ENCODE measurements at places on chromosomes 12 and 14.

- no peak for DNase-seq
Measured at GRCh38 chr14:48738186-48738925, 847.8 kb downstream of the RPS29 start.

- no peak for DNase-seq
Measured at GRCh38 chr12:80242321-80242720, 143.0 kb downstream of the OTOGL start.

DNA sequence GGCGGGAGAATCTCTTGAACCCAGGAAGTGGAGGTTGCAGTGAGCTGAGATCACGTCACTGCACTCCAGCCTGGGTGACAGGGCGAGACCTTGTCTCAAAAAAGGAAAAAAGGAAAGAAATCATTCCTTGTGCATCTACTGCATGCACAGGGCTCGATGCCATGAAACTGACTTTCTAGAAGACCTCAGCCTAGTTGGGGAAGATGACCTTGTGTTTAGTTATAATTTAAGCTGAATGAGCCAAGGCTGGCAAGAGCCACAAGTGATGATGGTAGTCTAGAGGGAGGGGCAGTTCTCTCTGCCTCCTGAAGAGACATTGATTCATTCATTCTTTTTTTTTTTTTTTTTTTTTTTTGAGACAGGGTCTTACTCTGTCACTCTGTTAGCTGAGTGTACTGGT lies 24.2 kb downstream of the ACACB start:
- DNase-seq = peak; percentile 61

GRCh38 chr14:76958980-76959710 lies 69.4 kb downstream of the IRF2BPL start:
- no peak for DNase-seq

GRCh38 chr14:73887318-73887616 lies 608 bp downstream of the ZNF410 start:
- no peak for DNase-seq

DNA sequence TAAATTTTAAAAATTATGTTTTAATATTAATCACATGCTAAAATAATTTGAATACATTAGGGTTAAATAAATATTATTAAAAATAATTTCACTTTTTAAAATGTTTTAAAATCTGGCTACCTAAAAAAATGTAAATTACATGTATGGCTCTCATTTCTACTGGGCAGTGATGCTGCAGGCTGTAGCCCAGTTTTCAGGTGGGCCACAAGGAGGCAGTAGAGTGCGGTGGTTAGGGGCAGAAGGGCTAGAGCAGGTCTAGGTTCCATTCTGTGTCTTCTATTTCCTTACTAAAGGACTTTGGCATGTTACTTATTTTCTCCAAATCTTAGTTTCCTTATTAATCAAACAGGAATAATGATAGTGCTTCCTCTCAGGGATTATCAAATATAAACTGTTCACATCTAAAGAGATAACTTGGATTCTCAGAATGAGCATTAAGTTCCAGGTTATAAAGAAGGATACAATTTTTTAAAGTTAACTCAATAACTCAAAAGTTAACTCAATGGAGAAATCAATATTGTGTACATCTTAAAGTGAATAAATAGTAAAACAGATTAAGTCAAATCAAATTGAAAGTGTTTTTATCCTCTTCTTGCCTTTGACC lies 54.9 kb upstream of the OVCH1 start:
- DNase-seq = peak; percentile 58

- peak; percentile 83 for DNase-seq
Measured at GRCh38 chr14:77208291-77208978, 26.8 kb downstream of the TMEM63C start.

DNA sequence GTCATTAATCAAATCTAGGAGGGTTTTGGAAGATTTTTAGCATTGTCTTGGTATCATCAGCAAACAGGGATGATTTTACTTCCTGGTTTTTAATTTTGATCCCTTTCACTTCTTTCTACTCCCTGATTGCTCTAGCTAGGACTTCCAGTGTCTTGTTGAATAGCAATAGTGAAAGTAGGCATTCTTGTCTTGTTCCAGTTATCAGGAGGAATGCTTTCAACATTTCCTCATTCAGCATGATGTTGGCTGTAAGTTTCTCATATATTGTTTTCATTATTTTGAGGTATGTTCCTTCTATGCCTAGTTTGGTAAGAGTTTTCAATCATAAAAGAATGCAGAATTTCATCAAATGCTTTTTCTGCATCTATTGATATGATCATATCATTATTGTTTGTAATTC lies 244.2 kb upstream of the CLEC14A start:
- DNase-seq = no peak

- DNase-seq = no peak
Measured at GRCh38 chr14:55399852-55400251, 11.8 kb downstream of the ATG14 start.

- no peak for DNase-seq
Measured at GRCh38 chr12:28367326-28367725, 177.1 kb downstream of the CCDC91 start.

GRCh38 chr14:51942971-51943370 lies 46.4 kb upstream of the RTRAF start:
- no peak for DNase-seq

- no peak for DNase-seq
Measured at GRCh38 chr14:32324601-32325000, 4.5 kb upstream of the AKAP6 start.

DNA sequence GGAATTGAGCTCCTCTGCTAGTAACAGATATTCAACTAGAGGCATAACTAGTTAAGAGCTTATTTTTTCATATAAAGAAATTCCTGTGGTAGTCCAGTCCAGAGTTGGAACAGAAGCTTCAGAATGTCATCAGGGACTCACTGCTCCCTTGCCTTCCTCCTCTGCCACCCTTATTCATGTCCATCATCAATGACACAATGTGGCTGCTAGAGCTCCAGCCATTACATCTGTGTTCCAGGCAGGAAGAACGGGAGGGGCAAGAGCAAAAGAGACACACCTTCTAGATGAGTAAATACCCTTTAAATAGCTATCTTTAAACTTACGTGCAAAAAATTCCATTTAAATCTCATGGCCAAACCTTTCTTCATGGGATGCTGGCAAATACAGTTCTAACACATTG lies 47.3 kb upstream of the HMGA2 start:
- DNase-seq = no peak

DNA sequence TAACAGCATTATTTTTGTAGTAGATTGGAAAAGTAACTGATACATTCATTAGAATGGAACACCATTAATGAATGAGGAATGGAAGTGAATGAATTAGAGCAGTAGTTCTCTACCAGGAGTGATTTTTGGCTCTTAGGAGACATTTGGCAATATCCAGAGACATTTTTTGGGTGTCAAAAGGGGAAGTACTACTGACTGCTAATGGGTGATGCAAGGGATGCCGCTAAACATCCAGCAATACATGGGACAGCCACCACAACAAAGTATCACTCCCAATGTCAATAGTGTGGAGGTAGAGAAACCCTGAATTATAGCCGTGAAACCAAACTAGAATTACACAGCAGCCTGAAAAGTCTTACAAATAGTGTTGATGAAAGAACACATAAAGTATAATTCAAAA lies 1.5 kb downstream of the CHURC1 start:
- DNase-seq = no peak

GRCh38 chr14:88639221-88639620 lies 76.4 kb downstream of the ZC3H14 start:
- no peak for DNase-seq

DNA sequence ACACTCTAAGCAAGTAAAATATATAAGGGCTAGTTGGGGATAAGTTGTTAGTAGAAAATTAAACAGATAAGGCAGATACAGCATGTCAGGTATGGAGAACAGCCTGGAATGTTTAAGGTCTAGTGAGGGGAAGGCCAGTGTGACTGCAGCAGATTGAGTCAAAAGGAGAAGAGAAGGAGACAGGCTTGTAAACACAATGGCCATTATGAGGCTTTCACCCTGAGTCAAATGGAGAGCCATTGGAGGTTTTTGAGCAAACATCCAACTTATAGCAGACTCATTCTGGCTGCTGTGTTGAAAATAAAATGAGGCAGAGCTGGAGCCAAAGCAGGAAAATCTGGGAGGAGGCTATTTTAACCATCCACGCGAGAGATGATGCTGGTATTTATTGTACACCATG lies 142.0 kb downstream of the DUSP6 start:
- DNase-seq = no peak

- peak; percentile 65 for DNase-seq
Measured at GRCh38 chr12:110281549-110282299, 677 bp downstream of the ATP2A2 start.

All from body of pancreas (tissue), 4 donors.